ENCODE measurements at places on chromosomes 12 and 14.

GRCh38 chr12:114992443-114992842 is 308.5 kb upstream of the TBX3 start:
- DNase-seq = no peak

- no peak for DNase-seq
Observed at GRCh38 chr12:54300732-54301427, at the start of gene NFE2. Gene NFE2, minus strand, starts transcription at chr12:54301015. Its CDS starts 5,767 bp downstream, at chr12:54295248.

DNA sequence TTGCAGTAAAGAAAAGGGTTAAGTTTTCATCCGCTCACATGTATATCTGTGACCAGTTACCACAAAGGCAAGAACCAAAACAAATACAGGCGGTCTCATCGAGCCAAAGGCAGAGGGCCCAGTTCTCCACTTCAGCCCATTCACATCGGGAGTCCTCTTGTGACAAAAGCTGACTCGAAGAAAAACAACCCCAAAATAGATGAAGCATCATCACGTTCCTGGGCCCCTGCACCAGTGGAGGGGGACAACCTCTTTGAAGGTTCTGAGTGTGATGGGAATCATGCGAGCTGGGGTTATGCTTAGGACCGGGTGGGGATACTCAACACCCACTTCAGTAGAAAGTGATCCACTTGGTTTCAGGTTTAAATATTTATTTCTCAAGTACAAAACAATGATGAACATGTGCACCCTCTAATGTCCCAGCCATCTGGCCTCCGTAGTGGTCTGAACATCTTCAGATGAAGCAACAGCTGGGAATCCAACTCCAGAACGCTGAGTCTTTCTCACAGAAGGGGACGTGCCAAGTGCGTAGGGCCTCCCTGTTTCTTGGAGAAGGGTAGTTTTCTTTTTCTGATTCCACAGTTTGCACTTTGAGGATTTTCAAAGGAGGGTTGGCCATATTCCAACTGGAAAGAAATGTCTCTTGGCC is 8.4 kb downstream of the GSC start:
- no peak for DNase-seq

DNA sequence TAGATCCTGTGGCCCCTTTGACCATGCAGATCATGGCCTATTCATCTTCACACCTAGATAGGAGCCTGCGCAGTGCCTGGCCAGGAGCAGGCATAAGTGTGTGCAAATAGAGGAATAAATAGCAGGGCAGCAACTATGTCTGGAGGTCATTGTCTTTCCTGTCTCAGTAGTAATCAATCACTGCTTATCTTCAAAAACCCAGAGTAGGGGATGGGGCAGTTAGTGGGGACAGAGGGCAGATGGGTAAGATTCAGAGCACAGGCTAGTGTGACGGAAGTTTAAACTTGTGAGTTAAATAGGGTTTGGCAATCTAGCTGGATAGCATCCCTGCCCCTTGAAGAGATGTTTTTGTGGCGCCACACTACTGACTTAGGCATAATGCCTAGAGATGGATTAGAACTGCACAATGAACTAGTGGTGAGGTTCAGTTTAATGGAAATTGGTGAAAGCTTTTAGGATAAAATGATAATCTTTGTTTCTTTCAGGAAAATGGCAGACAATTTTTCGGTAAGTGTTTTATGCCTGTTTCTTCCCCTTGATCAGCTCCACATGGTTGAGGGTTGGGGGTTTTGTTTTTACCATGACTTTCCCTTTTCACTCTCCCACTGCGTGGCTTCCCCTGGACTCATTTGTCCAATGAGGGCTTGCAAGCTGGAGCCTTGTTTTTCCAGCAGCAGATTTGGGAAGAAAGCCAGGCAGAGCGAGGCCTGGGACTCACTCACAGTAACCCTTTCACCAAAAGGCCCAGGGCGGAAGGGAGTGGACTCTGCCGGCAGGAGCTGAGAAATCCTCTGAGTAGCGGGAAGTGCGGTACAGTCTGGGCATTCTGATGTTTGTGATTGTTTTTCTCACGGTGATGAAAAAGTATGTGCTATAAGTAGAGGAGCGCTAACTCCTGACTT is 8.1 kb downstream of the LGALS3 start:
- no peak for DNase-seq

- DNase-seq = no peak
Observed at GRCh38 chr14:46490238-46490685, 161.3 kb downstream of the RPL10L start.

DNA sequence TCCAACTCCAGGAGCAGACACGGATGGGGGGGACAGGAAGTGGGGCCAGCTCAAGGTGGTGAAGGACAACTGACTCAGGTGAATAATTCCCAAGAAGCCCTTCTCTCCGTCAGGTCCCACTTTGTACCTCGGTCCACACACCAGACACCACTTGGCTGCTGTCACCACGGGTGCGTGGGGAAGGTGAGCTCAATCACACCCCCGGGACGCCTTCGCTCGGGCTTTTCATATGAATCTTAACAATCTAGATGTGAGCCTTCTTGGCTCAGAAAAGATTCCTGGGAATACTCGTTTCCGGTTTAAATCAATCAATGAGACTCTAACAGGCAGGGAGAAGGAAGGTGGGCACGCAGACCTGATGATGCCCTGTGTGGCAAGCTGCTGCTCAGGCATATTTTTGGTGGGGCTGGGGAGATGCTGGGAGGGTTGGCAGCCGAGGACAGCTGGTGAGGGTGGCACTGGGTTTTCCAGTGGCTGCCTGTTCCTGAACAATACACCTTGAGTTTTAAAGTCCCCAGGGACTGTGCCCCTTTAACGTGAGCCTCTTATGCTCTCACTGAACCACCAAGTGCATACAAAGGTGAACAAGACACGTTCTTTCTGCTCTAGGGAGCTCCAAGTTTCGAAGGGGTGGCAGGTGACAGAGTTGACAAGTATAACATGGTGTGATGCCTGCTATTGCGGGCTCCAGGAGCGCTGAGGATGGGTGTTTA is 5.1 kb downstream of the TESC start:
- no peak for DNase-seq

DNA sequence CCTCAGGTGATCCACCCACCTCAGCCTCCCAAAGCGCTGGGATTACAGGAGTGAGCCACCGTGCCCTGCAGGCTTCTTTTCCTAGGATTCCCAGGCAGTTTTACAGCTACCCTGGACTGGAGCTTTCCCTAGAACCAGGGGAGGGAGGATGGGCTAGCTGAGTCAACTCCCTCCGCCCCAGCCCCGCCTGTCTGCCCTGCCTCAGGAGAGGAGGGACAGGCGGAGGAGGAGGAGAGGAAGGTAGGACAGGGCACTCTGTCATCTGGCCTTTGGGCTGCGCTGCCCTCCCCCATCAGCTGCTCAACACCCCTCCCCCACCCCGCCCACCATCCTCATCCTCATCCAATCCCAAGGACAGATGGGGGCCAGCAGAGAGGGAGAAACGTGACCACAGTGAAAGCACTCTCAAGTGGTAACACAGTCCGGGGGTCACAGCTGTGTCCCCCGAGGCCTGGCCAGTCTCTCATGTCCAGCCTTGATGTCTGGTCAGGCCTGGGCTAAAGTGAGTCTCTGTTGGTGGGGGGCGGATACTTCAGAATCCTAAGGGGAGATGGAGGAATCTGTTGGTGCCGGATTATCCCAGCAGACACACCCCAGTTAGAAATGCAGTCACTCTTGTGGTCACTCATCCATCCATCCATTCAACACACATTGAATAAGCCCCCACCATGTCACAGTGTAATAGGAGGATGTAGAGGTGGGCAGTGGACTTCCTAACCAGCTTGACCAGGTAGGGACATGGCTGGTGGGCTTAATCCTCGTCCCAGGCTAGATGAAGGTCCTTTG is 12.3 kb downstream of the FIGNL2 start:
- no peak for DNase-seq

DNA sequence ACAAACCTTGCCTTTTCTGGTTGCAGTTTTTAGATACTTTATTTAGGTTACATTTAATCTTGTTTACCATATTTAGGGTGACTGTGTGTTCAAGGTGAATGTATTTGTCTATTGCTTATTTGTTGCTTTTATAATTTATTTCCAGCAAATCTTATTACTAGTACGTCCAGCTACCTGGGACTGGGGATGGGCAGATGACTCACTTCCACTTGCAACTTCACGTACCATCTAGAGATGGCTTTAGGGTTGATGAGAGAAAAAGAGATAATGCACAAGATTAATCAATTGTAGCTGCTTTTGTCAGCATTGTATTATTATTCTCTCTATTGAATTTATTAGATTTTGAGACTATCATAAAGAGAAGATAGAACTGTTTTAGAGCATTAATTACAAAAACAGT is 5.1 kb downstream of the MIPOL1 start:
- no peak for DNase-seq

GRCh38 chr12:69783365-69783764 is 41.7 kb upstream of the MYRFL start:
- DNase-seq = no peak

DNA sequence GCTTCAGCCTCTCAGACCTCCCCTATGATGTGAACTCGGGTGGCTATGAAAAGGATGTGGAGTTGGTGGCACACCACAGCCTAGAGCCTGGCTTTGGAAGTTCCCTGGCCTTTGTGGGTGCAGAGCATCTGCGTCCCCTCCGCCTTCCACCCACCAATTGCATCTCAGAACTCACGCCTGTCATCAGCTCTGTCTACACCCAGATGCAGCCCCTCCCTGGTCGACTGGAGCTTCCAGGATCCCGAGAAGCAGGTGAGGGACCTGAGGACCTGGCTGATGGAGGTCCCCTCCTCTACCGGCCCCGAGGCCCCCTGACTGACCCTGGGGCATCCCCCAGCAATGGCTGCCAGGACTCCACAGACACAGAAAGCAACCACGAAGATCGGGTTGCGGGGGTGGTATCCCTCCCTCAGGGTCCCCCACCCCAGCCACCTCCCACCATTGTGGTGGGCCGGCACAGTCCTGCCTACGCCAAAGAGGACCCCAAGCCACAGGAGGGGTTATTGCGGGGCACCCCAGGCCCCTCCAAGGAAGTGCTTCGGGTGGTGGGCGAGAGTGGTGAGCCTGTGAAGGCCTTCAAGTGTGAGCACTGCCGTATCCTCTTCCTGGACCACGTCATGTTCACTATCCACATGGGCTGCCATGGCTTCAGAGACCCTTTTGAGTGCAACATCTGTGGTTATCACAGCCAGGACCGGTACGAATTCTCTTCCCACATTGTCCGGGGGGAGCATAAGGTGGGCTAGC is 7.0 kb upstream of the RPS26 start:
- DNase-seq = no peak

DNA sequence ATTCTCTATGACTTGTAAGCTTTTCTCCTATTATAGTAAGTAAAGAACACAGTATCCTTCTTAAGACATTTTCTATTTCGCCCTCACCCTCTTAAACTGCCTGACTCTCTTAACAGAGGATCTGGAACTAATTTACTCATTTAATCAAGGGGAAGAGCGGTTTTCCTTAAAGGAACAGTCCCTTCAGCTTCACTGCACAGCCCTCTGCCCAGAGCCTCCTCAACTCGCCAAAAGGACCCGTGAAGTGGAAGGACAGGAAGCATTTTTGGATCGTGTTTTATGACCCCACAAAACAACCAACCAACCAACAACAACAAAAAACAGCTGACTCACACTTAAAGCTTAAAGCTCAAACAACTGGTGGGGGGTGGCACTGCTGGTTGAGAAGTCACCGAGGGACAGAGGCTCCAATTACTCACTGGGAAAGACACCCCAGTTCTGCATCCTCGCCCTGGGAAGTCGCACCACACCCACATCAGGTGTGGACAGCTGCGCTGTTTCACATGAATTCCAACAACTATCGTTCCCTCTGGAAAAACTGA is 35.7 kb downstream of the NID2 start:
- DNase-seq = no peak

GRCh38 chr14:37870170-37870569 is 274.7 kb downstream of the TTC6 start:
- DNase-seq = no peak

DNA sequence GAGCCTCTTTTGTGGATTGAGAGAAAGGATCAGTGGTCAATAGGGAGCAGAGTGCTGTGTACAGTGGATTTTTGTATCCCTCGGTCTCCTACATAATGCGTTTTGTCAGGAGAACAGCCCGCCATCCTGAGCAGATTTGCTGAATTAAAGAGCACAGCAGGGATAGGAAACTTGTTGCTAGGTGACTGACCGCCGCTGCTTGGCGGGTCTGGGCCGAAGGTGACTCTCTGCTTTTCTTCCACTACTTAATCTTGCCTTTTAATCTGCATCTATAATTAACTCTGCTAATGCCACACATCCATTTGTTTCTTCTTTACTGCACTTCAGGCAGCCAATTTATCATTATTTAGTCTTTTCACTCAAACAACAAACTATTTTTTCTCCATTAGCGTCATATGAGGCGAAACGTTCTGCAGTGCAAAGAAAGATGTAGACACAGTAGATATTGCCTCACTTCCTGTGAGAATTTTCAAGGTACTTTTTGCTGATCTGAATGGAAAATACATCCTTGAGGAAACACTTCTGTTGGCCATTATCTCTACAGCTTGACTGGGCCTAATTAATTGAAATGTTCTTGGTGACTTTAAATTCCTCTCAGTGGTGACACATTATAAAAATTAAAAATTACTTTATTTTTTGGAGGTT is 108.0 kb downstream of the PPM1A start:
- no peak for DNase-seq

DNA sequence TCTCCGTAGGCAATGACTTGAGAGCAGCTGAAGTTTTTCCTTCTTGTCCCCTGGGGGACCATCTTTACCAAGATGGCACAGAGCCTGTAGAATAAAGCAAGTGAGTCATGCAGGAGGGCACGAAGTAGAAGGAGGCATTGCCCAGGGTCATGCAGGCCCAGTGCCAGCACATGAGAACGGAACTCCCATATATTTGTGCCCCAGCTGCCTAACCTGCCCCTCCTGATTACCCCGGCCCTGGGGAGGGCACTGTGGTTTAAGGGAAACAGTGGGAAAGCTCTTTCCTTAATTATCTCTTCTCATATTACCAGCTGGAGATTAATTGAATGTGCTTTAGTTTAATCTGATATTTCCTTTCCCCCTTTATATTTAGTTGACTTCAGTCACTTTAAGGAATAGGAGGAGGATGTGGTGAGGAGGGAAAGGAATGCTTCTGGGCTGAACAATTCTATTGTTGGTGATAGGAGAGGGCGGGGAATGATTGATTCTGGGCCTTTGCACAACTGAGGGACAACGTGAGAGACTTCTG is 51.9 kb downstream of the RASSF8 start:
- no peak for DNase-seq

DNA sequence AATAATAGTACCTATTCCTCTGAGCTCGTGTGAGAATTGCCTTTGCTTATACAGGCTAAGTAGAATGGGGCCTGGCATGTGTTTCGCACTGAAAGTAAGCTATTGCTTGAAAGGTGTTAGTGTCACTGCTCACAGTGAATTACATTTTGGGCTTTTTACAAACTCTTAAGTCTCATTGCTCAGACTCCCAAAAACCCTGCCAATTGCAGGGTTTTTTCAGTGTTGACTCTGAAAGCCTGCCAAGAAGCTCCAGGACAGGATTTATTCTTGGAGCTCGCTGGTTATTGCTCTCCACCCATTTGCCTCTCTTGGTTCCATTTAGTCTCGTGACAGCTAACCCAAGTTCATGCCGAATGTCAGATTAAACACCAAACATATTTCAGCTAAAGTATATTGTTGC is 39.8 kb downstream of the NOPCHAP1 start:
- no peak for DNase-seq

GRCh38 chr14:64812412-64812811 is 67.3 kb downstream of the SPTB start:
- DNase-seq = no peak
